ENCODE measurements at places on chromosomes 7 and 10. TPM values are rescaled to one million over a fixed set of nuclear protein-coding genes. Genes with fewer than 3 reads are reported as not detected.

PNLIP gene
- total RNA-seq = not detected

GRCh38 chr7:2023877-2024566 lies 208.7 kb downstream of the MAD1L1 start:
- no peaks in the 10 kb centered on the region for H3K36me3 ChIP-seq
- peaks cover 16% of the 10 kb centered on the region for H3K4me1 ChIP-seq
- H3K4me3 ChIP-seq = no peak overlapping the region
- no peak overlapping the region for H3K27ac ChIP-seq
- no peak for DNase-seq
- no peaks in the 10 kb centered on the region for H3K27me3 ChIP-seq

SLC16A12 gene
- total RNA-seq = 1.2 TPM

DNA sequence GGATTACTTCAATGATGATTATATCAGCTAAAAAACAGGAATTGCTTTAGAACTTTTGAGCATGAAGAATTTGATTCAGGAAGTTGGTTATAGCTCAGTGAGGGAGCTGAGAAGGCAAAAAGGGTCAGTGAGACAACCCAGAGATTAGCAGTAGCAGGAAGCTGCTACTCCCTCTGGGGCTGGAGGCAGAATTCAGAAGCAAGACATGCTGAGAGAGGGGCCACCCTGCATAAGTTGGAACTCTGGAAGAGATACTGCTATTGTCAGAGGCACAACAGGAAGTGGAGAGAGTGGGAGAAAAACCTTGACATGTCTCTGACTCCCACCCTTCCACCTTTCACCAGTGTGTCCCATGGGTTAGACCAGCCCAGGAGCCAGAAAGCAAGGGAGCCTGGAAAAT lies 488.7 kb downstream of the ADRA2A start:
- H3K27me3 ChIP-seq = no peaks in the 10 kb centered on the region
- no peaks in the 10 kb centered on the region for H3K4me1 ChIP-seq
- no peak overlapping the region for H3K27ac ChIP-seq
- no peak overlapping the region for H3K4me3 ChIP-seq
- H3K36me3 ChIP-seq = no peaks in the 10 kb centered on the region

- H3K4me3 ChIP-seq = no peak overlapping the region
- H3K4me1 ChIP-seq = peaks cover 23% of the 10 kb centered on the region
- no peak overlapping the region for H3K27ac ChIP-seq
- H3K27me3 ChIP-seq = no peaks in the 10 kb centered on the region
Measured at GRCh38 chr7:117124591-117125220, 171.4 kb downstream of the ST7 start.

SORBS1 gene
- 1,110 TPM for total RNA-seq

- no peaks in the 10 kb centered on the region for H3K4me1 ChIP-seq
- H3K27ac ChIP-seq = no peak overlapping the region
- H3K27me3 ChIP-seq = no peaks in the 10 kb centered on the region
- no peak overlapping the region for H3K4me3 ChIP-seq
Measured at GRCh38 chr10:132815168-132815857, 29.4 kb upstream of the NKX6-2 start.

Measured in thoracic aorta (tissue), 2 donors.